ENCODE measurements at places on chromosomes 6 and 20.

- no peak for DNase-seq
These were observed 85.5 kb downstream of the TRIM27 start for GRCh38 chr6:28838289-28838633.

DNA sequence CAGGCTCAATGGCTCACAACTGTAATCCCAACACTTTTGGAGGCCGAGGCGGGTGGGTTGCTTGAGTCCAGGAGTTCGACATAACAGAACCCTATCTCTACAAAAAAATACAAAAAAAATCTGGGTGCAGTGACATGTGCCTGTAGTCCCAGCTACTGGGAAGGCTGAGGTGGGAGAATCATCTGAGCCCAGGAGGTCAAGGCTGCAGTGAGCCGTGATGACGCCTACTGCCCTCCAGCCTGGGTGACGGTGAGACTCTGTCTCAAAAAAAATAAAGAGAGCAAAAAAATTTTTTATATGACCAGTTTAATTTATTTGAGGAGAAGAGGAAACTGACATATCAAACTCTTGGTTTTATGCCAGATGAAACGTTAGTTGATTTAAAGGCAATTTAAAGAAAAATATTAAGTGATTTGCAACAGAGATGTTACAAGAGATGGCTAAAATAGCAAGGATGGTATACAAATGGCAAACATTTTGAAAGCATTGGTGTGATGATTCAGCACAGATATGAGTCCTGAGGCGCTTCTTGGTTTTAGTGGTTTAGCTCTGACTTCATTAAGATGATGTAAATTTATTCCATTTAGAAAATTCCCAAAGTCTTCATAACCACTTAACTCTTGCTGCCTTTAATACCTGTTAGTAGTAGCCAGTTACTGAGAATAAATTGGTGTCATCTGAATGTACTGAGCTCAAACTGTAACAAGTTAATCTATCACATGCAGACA, 17.7 kb downstream of the GTF2H5 start:
- no peak for DNase-seq

DNA sequence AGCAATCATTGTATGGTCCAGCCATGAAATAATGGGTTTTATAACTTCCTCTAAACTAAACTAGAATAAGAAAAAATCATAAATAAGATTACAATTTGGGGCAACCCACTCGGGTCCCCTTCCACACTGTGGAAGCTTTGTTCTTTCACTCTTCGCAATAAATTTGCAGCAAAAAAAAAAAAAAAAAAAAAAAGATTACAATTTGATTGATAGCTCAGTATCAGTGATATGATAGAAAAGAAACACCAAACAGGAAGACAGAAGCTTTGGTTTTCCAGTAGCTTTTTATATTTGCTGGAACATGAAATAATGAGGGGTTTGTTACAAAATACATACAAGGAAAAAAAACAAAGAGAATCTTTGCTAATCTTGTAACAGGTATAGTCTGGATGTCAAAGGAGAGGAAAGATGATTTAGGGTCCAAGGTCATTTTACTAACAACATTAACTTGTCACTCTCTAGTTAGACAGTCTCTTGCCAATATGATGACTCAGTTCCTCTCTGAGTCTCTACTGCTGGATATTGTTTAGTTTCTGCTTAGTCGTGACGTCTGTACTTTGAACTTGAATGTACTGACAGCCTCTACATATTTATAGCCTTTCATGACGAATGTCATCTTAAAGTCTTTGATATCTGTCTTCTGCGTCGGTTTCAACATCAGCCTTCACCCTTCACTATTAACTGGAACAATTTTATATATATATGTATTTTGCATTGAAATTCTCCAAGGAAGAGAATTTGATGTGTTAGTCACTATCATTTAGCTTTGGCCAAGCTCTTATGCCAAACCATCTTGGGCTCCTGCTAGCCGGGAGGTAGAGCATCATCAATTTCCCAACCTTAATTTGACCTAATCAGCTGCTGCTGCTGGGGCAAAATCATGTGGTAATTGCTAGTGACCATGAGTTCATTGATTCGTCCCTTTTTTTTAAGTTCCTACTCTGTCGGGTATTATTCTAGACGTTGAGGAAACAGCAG, 213.1 kb upstream of the STXBP5 start:
- no peak for DNase-seq

GRCh38 chr6:118984342-118984741, 49.4 kb upstream of the MCM9 start:
- no peak for DNase-seq

GRCh38 chr6:106084989-106085691, 996 bp upstream of the PRDM1 start:
- no peak for DNase-seq

DNA sequence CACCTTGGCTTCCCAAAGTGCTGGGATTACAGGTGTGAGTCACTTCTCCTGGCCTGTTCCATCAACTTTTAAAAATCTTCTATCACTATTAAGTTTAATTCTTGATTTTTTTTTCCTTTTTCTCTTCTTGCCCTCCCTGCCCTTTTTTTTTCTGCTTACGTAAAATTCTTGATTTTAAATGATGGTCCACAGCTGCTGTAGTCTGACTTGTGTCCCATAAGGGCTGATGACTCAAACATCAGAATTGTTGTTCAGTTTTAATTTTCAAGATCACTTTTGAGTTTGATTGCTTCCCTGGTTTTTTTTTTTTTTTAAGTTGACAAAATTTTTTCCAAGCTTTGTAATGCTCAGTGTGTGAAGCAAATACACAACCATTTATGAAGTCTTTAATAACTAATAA, 61.9 kb downstream of the CBFA2T2 start:
- DNase-seq = no peak

GRCh38 chr20:9699181-9699580, 139.7 kb downstream of the PAK5 start:
- DNase-seq = no peak

DNA sequence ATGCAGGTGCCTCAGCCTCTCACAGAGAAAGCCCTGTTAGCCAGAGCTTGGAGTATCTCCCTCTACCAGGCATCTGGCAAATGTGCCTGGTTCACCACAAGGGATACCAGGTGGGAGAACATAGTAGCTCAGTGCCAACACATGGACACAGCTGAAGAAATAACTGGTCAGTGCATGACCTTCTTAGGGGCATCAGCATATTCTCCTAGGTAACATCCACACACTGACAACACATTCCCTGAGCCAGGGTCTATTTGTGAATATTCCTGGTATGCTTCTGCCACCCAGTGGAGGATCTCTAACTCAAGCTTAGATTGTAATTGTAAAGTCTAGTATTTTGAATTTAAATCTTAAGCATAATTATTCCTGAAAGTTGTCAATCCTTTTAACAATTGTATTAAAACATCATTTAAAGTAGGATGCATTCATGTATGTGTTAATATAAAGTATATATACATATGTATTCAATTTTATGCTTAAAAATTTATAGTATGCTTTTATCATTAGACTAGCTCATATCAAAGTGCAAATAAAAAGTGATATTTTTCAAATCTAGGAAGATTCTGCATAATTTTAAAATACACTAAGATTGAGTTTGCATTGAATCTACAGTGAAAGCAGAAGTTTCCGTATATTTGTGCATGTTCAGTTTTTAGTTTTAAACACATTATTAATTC, 45.3 kb upstream of the COL21A1 start:
- DNase-seq = no peak

DNA sequence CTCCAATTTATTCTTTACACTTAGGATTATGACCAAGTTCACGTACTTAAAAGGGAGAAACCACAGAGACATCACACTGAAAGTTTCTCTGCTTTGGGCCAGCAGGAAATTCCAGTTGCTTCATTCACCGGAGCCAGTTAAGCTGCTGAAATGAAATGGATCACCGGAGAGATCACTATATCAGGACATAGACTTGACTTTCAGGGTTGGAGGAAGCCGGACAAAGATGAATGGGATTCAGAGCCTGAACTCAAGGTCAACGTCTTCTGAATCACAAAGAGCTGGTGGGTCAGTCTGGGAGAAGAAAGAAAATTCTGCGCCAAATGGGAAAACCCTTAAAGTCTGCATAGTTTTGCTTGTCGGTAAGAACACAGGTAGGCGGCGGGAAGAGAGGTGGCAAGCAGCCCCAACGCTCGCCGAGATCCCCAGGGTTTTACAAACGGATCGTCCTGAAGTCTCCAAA, 81.9 kb upstream of the CCDC28A start:
- DNase-seq = no peak

All from GM06990 (cell line).